ENCODE measurements at places on chromosomes 5 and 9.
A peak's percentile ranks its signal among the peaks of the same experiment; 100 is the strongest.

DNA sequence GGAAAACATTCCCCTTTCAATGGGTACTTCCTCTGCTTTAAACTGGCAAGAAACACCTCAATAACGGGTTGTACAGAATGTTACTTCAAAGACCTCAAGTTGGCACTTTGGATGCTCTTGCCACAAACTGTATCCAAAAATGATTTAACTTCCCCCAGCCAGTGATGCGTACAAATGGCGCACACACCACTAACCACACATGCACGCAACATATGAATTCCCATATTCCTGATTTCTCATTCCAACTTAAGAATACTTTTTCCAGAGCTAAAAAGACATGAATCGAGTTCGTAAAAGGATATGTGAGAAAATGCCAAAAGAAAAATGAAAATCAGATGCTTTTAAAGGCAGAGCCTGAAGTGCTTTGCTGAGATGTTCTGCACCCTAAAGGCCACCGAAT, 388.0 kb upstream of the PIK3R1 start:
- DNase-seq = no peak

DNA sequence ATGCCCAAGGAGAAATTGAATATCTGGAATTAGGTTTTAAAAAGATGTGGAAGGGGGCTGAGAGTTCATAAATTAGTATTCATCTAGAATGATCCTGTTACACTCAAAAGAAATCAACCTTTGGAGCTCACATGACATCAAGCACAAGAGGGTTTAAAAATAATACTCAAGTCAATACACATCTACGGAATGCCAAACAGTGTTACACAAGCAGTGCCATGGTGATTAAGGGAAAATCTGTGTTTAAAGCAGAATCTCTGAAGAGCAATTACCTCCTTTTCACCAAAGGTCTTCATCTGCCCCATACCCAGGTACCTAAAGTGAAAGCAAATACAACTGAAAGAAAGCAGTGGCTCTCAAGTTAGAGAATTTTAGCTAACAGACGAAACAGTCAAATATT, 261.6 kb downstream of the NFIB start:
- no peak for DNase-seq

DNA sequence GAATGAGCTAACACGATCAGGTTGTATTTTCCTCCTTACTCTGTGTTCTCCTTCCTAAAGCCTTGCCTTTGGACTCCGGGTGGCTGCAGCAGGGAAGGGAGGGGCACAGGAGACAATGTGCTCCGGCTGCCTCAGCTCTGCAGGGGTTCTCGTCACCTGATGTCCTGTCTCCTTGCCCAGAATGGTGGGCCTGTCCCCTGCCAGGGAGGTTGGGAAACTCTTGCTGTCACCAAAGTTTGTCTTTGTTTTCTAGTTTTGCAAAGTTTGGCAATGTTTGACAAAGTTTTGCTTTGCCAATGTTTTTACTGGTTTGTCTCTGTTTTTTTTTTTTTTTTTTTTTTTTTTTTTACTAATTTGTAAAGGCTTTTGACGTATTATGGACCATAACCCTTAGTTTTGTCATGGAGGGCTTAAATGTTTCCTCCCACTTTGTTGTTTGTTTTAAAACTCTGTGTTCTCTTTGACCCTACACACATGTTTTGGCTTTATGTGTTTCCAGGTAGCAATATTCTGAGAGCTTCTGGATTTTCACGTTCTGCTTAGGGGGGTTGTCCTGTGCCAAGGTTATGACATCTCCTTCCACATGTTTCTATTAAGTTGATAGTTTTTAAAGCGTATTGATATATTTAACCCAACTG, 49.3 kb downstream of the GADD45G start:
- DNase-seq = no peak

GRCh38 chr9:2964470-2964869, 120.6 kb upstream of the PUM3 start:
- DNase-seq = no peak

DNA sequence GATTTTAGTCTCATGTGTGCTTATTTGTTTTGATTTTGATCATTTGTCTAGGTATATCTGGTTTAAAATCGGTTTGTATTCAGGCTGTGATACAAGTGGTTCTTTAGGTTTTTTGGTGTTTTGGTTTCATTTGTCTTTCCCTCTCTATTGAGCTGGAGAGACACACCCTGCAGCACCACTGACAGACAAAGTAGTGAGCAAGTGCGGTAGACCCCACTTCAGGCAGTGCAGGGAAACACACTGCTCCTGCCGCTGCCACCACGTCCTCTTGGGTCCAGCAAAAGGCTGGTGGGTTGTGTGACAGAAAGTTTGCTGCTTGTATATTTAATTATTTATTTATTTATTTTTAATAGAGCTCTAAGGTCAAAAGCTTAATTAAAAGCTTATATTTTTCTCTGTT, 801.0 kb downstream of the NR2F1-AS1 start:
- DNase-seq = no peak

DNA sequence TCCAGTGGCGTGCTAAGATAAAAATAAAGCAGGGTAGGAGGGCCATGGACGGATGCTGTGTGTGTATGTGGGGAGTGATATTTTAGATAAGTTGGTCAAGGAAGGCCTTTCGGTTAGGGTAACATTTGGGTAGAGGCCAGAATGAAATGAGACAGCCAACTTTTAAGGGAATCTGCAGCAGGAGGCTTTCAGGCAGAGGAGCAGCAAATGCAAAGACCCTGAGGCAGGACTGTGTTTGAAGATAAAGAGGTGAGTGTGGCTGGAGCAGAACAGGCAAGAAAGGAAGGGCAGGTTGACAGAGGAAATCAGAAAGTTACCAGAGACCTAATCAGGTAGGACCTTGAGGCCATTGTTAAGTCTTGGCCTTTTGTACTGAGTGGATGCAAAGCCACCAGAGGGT, 106.2 kb downstream of the MAST4 start:
- DNase-seq = no peak

DNA sequence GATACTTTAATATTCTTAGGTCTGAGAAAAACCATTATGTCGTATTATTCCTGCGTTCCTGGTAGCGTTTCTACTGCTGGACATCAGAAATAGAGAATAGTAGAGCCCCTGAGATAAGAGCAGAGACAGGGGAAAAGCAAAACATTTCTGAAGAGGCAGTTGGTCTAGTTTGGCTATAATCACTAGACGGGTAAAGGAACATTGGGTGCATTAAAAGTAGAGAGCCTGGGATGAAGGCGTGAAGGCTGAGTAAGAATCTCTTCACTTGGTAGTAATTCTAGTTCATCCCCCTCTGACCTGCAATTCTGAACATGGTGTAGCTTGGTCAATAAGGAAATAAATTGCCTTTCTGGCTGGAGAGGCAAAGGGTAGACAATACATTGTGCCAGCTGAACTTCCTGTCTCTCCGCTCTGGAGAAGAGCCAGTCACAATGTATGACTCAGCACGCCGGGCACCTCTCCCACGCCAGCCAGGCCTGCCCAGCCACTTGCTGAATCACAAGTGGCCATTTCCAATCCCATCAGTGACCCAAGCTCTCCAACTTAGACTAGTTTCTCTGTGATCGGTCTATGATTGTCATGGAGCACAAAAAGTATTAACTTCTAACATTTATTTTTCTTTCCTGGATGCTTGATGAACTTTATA, 75.4 kb downstream of the STK32A start:
- DNase-seq = no peak

- DNase-seq = no peak
Measured at GRCh38 chr5:111829701-111830100, 72.7 kb upstream of the NREP start.

GRCh38 chr5:42643360-42643759, 113.3 kb upstream of the CCDC152 start:
- DNase-seq = no peak

- no peak for DNase-seq
Measured at GRCh38 chr5:179885491-179886090, 22.1 kb downstream of the TBC1D9B start.

- DNase-seq = no peak
Measured at GRCh38 chr5:171953860-171954701, 52.4 kb downstream of the FBXW11 start.

- DNase-seq = no peak
Measured at GRCh38 chr9:88691811-88692210, 156.8 kb downstream of the NXNL2 start.

DNA sequence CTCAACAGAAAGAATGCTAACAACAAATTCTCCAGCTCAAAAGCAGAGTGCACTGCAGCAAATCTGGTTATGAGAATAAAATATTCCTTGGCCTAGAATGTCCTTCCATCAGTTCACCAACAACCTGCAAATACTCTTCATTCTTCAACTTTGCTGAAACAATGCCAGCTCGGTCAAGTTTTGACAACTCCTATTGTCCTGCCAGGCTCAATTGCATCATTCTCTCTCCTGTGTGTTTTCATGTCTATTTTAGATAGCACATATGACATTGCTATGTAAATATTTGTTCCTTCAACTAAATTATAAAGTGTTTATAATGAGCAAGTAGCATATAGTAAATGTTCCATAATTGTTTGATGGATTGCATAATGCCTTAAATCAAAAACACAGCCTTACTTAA, 463.8 kb downstream of the TLE1 start:
- no peak for DNase-seq

DNA sequence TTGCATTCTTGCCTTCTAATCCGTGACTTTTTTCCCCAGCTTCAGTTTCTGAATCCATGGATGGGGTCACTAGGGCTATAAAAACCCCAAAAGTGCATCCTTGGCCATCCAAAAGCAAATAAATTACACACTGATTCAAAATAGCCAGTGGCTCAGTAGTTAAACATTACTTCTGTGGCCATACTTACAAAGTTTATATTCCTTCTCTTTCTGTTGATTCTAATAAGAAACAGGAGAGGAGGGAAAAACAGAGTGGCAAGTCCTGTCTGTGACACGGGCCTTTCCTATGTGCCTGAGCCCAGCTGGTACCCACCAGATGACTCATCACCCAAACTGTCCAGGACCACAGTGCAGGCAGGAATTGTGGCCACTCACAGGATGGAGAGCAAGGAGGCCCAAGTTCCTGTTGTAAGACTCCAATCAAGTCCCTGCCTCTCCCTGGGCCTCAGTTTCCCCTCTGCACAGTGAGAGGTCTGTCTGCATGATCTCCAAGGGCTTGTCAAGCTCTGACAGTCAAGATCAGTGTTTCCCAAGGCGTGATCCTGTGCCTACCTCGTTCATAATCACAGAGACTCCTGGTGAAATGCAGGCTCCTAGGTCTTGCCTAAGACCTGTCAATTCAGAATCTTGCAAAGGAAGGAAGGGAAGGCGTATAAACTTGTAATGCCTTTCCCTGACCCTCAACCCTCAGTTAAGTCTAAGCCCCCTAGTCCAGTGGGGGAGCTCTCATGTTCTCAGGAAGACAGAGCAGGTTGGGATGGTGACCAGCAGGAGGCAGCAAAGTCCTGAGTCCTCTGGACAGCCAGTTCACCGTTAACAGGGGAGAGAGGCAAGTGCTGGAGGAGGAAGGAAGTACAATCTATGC, 29.5 kb downstream of the TNIP1 start:
- DNase-seq = peak; percentile 80

GRCh38 chr5:111961862-111962261, 204.9 kb upstream of the NREP start:
- DNase-seq = no peak

Measured in activated T-cell treated with anti-CD3 and anti-CD28 coated beads, Interleukin-2, amount 50 U/mL, for 48 hours (primary cell).